Adipocyte (in vitro differentiated cells): ENCODE measurements at places on chromosomes 7 and 10.

GRCh38 chr7:23396222-23397015 lies 73.9 kb downstream of the IGF2BP3 start:
- peak; percentile 88 for DNase-seq

DNA sequence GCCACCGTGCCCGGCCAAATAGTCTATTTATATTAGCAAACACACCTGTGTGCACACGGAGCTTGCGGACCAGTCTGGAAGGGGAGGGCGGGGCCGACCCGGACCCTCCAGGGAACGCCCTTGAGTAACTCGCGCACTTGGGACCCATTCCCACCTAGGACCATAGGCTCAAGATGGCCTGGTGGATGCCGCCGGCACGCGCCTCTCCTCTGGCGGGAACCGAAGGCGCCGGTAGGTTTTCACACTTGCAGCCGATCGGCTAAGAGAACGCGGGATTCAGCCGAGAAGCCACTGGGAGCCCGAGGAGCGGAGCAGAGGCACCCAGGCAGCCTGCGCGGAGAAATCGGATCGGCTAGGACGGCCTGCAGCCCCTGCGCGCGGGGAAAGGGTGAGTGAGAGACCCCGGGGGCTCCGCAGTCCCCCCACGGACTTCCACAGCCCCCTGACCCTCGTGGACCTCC lies 18.9 kb downstream of the IFT22 start:
- no peak for DNase-seq

GRCh38 chr7:24545215-24545614 lies 28.0 kb upstream of the PALS2 start:
- DNase-seq = no peak

GRCh38 chr7:14988941-14989340 lies 86.4 kb upstream of the DGKB start:
- peak; percentile 70 for DNase-seq

GRCh38 chr10:6409971-6410643 lies 170.0 kb downstream of the PRKCQ start:
- peak; percentile 78 for DNase-seq

DNA sequence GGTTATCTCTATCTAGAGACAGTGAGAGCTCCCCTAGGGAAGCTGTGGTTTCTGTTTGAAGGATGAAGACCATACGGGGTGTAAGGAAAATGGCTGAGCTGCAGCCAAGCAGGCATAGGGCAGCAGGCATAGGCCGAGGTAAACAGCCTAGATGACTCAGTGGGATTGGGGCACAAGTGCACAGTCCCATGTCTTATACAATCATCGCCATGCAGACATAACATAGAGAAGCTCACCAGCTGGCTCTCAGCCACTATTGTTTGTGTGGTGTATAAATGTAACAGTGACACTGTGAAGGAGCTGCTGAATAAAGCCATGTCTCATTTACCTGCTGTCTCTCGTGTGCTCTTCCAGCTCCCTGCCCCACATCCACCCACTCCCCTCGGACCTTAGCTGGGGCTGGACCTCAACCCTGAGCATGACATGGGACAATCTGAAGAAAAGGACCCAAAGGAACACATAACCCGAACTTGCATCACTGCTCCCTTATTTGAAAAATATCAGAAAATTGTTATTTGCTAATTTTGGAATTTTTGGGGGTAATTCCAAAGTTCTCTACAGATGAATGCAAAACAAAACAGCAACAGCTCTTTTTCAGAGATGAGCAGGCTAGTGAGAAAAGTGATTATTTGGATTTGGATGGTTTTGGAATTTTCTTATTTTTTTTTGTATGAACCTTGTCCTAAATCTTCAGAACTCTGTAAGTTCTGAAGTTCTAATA lies 582.7 kb downstream of the REEP3 start:
- DNase-seq = no peak

- peak; percentile 88 for DNase-seq
Measured at GRCh38 chr10:77501152-77501845, 136.3 kb downstream of the KCNMA1 start.

DNA sequence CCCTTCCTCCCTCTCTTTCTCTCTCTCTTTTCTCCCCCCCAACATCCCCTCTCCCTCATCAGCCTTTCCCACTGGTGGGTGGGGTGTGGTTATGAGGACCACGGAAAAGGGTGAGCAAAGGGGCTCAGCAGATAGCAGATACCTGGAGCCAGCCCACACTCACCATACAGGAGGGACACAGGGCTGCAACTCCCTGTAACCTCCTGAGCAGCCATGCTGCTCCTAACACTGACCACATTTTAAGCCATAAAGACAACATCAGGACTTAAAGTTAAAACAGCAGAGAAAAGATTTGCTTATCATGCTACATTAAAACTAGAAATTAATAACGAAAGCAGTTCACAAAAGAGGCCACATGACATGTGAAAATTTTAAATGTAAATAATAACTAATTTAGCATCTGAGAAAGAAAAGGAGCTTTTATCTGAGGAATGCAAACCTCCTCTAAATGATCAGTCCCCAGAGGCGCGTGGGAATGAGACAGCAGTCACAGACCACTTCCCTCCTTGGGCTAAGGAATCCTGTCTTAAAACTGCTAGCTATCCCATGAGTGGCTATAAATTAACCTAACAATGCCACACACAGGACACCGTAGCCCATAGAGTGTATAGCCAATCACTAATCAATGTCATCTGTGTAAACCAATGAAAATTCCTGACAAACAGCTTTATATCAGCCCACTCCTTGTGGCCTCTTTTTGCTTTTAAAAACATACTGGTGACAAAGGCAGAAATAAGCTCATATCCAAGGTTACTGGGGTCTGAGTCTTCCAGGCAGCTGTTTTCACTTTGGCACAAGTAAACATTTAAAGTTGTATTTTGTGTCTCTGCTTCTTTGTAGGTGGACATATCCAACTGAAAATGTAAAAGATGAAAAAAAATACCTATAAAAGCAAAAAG lies 33.3 kb downstream of the PKD1L1 start:
- DNase-seq = no peak

DNA sequence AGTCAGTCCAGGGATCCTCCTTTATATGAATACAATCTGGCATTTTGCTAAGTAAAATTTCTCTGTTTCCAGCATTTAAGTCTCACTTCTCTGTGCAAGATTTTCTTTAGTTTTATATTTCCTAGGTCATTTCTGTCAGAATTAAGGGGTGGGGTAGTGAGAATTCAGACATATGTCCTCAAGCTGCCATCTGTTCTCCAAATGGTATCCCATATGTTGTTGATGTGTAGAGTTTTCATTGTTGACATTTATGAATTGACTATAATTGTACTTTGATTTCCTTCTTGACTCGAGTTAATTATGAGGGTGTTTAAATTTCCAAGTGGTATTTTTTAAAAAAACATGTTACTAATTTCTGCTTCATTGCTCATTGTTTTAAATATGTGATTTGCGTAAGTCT lies 148.8 kb downstream of the NPSR1 start:
- DNase-seq = no peak

DNA sequence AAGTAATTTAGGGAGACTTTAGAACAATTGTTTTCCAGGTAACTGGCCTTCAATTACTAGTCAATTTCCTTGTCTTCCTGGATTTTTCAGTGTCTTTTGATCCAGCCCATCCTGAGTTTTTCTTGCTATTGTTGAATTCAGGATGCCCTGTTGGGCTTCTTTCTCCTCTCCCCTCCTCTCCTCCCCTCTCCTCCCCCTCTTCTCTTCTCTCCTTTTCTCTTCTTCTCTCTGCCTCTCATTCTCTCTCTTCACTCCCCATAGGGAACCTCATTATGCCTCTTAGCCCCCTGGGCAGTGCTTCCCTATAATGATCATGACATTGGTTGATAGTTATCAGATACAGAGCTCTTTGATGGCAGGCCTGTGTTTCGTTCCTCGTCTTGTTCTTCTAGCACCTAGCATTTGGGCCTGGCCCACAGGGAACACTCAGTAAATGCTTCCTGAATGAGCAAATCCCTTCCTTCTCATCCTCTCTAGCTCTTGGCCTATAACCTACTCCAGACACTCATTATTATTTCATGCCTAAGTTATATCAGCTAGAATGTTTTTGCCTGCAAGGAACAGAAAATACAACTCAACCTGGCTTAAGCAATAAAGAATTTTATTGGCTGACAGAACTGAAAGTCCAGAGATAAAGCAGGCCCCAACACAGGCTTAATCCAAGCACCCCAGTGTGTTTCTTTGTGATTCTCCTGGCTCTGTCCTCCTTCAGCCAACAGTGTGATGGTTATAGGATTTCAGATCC lies 56.8 kb downstream of the CACNB2 start:
- peak; percentile 37 for DNase-seq

- DNase-seq = peak; percentile 39
Measured at GRCh38 chr10:31083765-31084184, 52.1 kb upstream of the ZNF438 start.

DNA sequence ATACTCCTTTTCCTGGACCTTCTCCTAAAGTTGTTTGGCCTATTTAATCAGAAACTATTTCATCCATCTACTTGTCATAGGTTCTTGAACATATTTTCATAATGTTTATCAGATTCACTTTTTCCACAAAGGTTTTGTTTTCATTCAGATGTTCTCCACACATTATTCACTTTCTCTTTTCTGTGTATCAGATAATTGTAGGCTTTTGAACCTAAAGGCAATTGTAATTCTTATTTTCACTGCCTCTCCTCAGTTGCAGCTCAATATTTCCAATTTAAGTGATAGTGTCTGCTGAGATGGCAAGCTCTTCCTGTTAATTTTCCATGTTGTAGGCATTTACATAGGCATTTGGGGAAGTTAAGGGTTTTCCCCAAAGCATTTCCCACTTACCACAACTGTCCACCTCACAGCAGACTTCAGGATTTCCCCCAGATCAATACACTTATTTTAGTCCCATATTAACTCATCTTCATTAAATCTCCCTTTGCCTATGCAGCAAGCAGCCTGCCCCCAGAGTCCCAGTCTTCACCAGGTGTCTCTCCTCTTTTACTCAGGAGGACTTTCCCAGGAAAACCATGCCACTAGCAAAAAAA lies 12.3 kb upstream of the IKZF1 start:
- DNase-seq = no peak

DNA sequence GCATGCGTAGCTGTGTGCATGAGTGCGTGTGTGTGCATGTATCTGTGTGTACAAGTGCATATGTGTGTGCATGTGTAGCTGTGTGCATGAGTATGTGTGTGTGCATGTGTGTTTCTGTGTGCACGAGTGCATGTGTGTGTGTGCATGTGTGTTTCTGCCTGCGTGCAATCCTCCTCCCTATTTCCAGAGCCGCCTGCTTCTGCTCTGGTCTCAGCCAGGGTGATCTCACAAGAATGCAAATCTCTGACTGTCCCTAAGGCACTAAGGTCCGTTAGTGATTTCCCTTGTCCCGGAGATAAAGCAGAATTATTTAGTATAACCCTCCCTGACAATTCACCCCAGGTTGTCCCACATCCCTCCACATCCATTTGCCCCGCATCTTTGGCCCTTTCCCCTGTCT lies 530.3 kb downstream of the TCERG1L start:
- no peak for DNase-seq

- DNase-seq = no peak
Measured at GRCh38 chr7:30734497-30734896, 17.4 kb upstream of the INMT start.

DNA sequence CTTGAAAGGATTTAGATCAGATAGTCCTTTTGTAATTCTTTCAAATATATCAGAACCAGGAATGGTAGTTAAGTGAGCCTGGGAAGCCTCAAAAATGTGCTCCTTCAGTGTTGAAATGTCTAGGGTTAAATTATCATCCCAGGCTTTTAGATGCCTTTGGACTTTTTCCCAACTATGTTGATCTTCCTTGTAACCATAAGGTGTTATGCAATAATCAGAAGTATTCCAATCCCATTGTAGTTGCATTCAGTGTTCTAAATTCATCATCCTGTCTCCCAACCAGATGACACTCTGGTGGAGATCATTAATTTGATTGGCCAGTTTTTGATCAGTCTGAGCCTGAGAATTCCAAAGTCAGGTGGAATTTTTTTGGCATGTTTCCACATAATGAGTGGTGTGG lies 35.1 kb upstream of the AKR1C2 start:
- no peak for DNase-seq

- DNase-seq = no peak
Measured at GRCh38 chr10:14116837-14117236, 213.9 kb downstream of the FRMD4A start.

DNA sequence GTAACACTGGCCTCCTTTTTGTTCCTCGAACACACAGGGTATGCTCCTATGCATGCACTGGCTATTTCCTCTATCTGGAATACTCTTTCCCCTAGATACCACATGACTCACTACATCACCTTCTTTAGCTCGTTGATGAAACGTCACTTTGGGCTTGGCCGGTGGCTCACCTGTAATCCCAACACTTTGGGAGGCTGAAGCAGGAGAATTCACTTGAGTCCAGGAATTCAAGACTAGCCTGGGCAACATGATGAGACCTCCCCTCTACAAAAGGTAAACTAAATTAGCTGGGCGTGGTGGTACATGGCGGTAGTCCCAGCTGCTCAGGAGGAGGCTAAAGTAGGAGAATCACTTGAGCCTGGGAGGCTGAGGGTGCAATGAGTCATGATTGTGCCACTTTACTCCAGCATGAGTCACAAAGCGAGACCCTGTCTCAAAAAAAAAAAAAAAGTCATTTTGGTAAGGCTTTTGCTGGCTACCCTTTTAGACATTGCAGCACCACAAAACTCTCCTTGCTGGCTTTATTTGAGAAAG lies 14.5 kb downstream of the ANKIB1 start:
- no peak for DNase-seq

- DNase-seq = no peak
Measured at GRCh38 chr7:81492910-81493309, 276.9 kb downstream of the HGF start.

GRCh38 chr10:31272841-31273240 lies 46.2 kb upstream of the ZEB1 start:
- DNase-seq = peak; percentile 5

- DNase-seq = no peak
Measured at GRCh38 chr7:132244903-132245480, 331.3 kb downstream of the PLXNA4 start.

DNA sequence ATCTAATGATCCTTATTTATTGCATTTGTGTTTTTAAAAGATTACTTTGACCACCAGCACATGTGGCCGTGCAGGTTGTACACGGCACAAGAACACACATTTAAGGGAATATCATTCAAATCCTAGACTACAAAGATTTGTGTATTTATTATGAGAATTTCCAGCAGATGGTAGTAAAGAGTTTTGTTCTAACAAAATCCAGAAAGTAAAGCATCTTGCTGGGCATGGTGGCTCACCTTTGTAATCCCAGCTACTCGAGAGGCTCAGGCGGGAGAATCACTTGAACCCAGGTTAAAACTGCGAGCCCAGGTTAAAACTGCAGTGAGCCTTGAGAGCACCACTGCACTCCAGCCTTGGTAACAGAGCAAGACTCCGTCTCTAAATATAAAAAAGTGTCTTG lies 31.5 kb downstream of the MACROH2A2 start:
- DNase-seq = no peak

GRCh38 chr7:121049028-121049791 lies 60.7 kb downstream of the CPED1 start:
- DNase-seq = peak; percentile 15
